Stromal cell of bone marrow (primary cell): ENCODE measurements at places on chromosomes 11 and 22.

DNA sequence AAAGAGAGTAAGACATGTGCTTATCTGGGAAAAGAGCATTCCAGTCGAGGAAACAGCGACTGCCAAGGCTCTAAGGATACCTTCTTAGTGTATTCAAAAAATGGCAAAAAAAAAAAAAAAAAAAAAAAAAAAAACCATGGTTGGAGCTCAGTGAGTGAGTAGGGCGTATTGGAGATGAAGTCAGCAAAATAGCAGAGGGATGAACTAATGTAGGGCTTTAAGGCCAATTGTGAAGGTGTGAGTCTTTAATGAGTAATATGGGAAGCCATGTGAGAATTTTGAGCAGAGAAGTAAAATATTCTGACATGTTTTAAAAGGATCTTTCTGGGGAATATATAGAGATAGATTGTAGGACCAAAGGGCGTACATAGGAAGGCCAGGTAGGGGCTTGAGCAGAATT, 498.6 kb upstream of the ISX start:
- DNase-seq: no peak

GRCh38 chr22:23282089-23282501, 101.8 kb downstream of the BCR start:
- DNase-seq: no peak

GRCh38 chr11:996681-997080, 39.8 kb downstream of the MUC6 start:
- DNase-seq: no peak

GRCh38 chr11:30478923-30479322, 107.2 kb downstream of the MPPED2 start:
- DNase-seq: peak; percentile 43

GRCh38 chr22:50076646-50077535, 8.3 kb downstream of the MLC1 start:
- DNase-seq: no peak

DNA sequence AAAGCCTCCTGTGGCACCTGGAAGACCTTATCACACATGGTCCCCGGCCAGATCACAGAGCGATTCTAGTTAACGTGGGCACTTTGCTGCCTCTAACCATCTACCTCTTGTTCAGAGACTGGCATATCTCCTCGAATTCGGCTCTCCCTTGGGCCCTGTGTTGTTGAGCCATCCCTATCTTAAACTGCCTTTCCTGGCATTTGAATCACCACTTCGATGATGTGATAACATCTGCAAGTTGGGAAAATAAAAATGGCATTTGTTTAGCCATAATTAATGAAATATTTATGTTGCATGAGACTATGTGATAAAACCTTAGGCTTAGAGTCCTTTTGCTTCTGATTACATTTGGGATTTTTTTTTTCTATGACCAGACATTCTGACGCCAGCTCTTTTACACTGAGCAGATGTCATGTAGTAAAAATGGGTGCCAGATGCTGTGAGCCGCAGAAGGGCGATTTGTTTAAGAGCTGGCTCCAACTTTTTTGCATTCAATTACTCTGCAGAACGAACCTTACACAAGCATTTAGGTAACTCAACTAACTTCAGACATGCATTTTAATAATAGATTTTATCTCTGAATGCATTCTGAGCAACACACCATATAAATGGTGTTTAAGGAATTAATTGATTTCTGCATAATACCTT, 58.5 kb upstream of the PARVA start:
- DNase-seq: peak; percentile 18

DNA sequence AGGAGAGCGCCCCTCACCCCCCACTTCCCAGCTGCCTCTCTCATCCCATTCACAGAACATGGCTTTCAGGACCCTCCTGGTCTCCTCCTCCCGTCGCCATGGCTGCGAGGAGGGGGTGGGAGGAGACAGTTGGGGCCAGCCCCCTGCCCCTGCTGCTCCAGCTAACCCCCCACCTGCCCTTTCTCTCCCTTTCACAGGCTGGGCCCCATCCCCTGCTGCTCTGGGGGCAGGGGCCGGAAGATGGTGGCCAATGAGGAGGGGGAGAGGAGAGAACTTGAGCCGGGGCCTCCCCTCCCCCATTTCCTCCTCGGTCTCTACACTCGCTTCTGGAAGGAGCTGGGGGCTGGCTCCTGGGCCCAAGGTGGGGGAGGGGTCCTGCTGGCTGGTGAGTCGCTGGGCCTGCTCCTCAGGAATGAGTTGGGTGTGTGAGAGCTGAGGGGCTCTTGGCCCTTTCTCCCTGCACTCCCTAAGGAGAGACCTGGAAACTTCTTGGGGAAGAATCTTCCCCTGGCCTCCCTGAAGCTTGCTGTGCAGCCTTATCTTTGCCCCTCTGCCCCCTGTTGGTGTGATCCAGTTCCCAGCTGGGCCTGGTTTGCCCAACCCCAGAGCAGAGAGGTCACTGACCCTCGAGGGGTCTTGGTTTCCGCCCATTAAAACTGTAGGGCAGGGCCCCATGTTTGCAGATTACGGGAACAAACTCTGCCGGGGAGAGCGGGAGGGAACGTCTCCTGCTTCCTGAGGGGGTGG, 10.2 kb downstream of the YPEL4 start:
- no peak for DNase-seq
